ENCODE measurements at places on chromosomes 6 and 20.

GRCh38 chr6:150391890-150392289, 23.1 kb downstream of the IYD start:
- DNase-seq, result no peak

DNA sequence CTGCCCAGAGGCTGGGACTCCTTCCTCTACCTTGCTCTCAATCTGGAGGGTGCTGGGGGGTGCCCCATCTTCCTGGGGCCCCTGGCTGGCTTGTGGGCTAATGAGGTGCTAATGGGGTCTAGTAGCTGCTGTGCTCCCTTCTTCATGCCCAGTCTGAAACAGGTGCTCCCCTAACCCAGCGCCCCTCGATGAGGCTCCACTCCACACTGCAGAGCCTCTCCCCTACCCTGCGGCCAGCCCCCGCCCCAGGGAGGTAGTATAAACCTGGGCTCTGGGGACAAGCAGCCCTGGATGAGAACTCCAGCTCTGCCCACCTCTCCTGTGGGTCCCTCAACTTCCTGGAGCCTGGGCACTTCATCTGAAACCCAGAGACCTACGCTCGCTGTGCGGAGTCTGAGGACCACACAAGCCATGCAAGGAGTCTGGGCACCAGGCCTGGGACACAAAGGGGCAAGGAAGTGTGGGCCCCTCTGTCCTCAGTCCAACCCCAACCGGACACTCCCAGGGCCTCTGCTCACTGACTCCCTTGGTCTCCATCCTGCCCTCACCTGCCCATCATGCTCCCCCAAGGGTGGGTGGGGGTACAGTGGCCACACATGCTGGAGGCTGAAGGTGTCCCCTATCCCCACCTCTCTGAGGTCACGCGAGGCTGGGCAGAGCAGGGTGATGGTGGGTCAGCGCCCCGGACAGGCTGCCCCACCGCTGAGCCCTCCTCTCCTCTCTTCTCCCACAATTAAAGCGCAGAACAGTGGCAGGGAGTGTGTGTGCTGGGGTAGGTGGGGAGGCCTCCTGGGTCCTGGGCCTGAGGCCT, 6.1 kb downstream of the RPL10A start:
- no peak for DNase-seq

GRCh38 chr6:54255886-54256285, 52.4 kb upstream of the TINAG start:
- DNase-seq, result no peak

DNA sequence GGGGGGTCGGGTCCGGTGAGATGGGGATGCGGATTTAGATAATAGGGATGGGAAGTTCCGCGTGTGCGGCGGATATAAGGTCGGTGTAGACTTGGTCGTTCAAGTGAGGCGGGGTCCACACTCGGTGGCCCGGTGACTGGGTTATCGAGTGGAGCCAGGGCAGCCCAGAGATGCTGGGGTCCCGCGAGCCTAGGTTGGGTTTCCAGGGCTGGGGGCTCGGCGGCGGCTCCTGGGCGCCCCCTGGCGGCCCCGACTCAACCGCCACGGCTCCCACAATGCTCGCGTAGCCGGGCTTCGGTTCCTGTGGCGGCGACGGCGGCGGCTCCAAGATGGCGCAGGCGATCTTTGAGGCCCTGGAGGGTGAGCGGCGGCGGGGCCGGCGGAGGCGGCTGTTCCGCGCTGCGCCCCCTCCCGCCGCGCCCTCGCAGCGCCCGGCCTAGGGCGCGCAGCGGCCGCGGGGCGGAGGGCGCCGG, at the start of gene ZNF341:
TSS of gene ZNF341 (plus strand) at position 304 of the 473 bp plus-strand sequence. CDS start at position 330, 26 bp downstream.
- peak; percentile 92 for DNase-seq
